Mesenchymal stem cell (in vitro differentiated cells and primary cell): ENCODE measurements at places on chromosomes 3 and 15.

GRCh38 chr3:197338586-197338985 lies 40.2 kb upstream of the DLG1 start:
- DNase-seq: no peak

GRCh38 chr3:121330634-121331033 lies 215.2 kb downstream of the POLQ start:
- no peak for DNase-seq

- DNase-seq: no peak
Measured at GRCh38 chr3:57505901-57506300, 38.2 kb downstream of the DNAH12 start.

- peak; percentile 81 for DNase-seq
Measured at GRCh38 chr3:36679384-36680200, 84.8 kb downstream of the DCLK3 start.

DNA sequence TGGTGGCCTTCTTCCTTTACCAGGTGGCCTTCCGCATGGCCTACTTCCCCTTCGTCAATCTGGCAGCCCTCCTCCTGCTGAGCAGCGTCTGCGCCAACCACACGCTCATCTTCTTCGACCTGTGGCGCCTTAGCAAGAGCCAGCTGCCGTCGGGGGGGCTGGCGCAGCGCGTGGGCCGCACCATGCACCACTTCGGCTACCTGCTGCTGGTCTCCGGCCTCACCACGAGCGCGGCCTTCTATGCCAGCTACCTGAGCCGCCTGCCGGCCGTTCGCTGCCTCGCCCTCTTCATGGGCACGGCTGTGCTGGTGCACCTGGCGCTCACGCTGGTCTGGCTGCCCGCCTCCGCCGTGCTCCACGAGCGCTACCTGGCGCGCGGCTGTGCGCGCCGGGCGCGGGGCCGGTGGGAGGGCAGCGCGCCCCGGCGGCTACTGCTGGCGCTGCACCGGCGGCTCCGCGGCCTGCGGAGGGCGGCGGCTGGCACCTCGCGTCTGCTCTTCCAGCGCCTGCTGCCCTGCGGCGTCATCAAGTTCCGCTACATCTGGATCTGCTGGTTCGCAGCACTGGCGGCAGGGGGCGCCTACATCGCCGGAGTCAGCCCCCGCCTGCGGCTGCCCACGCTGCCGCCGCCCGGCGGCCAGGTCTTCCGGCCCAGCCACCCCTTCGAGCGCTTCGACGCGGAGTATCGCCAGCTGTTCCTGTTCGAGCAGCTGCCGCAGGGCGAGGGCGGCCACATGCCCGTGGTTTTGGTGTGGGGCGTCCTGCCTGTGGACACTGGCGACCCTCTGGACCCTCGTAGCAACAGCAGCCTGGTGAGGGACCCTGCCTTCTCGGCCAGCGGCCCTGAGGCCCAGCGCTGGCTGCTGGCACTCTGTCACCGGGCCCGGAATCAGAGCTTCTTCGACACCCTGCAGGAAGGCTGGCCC lies 9.9 kb downstream of the DISP2 start:
- peak; percentile 89 for DNase-seq

DNA sequence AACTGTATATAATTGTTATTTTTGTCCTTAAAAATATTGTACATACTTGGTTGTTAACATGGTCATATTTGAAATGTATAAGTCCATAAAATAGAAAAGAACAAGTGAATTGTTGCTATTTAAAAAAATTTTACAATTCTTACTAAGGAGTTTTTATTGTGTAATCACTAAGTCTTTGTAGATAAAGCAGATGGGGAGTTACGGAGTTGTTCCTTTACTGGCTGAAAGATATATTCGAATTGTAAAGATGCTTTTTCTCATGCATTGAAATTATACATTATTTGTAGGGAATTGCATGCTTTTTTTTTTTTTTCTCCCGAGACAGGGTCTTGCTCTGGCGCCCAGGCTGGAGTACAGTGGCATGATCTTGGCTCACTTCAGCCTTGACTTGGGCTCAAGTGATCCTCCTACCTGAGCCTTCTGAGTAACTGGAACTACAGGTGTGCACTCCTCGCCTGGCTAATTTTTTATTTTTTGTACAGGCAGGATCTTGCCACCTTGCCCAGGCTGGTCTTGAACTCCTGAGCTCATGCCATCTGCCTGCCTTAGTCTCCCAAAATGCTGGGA lies 10.7 kb downstream of the NFKBIZ start:
- DNase-seq: peak; percentile 40

DNA sequence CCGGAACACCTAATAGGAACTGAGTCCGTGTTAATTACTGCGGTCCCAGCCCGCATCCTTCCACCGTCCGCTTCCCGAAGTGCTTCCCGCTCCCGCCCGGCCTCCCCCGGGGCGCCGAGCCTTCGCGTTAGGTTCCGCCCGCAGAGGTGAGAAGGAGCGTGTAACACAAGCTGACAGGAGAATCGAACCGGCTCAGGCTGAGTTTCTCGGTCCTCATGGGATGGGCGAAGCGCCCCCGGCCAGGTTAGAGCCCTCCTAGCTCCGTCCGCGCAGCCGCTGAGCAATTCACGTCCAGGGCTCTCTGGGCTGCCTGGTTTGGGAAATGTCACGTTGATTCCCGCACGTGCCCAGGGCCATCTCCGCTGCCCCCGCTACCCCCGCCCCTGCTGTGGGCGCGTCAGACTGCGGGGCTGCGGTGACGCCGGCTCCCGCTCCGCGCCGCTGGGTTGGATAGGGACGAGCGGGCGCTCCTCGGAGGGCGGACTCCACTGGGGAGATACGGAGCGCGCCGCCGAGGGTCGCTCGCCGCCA lies 954 bp downstream of the CLDN11 start:
- peak; percentile 60 for DNase-seq
